AG09319 (cell line): ENCODE measurements at places on chromosomes 16 and 17.
A peak's percentile ranks its signal among the peaks of the same experiment; 100 is the strongest.

GRCh38 chr17:30334421-30334820 is 564 bp upstream of the TMIGD1 start:
- DNase-seq: no peak

- no peak for DNase-seq
Observed at GRCh38 chr16:6375465-6376075, 957.1 kb upstream of the RBFOX1 start.

DNA sequence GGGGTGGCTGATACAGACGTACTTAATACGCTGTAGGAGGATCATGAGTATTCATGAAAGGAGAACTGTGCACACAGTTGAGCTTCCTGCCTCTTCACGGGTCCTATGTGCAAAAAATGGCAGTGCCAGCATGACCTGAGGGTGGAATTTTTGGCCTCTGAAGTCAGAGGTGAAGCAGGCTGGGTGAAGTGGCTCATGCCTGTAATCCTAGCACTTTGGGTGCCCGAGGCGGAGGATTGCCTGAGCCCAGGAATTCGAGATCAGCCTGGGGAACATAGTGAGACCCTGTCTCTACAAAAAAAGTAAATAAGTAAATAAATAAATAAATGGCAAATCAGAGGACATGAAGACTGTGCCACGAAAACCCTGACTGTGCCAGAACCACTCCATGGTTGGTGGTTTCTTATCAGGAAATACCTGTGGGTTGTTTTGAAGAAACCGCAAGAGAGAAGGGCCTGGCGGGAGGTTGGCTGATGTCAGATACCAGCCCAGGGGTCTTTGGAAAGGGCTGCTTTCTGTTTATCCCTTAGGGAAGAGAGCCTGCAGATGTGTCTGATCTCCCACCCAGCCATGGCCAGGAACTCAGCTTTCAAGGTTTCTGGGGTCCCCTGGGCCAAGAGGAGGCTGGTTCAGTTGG is 3.4 kb downstream of the ASPSCR1 start:
- no peak for DNase-seq

GRCh38 chr17:83010206-83011200 is 68.9 kb upstream of the METRNL start:
- DNase-seq: no peak

DNA sequence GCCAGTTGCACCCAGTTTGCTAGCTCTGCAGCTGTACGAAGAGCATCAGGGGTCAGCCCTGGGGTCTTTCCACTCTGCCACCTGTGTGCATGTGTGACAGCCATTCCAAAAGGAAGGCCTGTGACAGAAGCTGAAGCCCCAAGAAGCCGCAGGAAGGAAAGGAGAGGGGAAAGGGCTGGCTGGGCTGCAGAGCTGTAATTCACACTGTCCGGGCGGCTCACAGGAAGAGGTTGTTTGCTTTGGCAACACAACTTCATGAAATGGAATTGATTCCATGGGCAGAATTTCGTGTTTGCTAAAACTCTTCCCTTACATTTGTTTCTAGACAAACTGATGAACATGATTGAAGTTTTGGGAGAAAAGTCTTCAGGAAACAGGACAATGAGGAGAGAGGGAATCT is 14.8 kb downstream of the TMEM204 start:
- DNase-seq: no peak

- DNase-seq: peak; percentile 92
Observed at GRCh38 chr17:37483311-37484039, 6.2 kb upstream of the DUSP14 start.

DNA sequence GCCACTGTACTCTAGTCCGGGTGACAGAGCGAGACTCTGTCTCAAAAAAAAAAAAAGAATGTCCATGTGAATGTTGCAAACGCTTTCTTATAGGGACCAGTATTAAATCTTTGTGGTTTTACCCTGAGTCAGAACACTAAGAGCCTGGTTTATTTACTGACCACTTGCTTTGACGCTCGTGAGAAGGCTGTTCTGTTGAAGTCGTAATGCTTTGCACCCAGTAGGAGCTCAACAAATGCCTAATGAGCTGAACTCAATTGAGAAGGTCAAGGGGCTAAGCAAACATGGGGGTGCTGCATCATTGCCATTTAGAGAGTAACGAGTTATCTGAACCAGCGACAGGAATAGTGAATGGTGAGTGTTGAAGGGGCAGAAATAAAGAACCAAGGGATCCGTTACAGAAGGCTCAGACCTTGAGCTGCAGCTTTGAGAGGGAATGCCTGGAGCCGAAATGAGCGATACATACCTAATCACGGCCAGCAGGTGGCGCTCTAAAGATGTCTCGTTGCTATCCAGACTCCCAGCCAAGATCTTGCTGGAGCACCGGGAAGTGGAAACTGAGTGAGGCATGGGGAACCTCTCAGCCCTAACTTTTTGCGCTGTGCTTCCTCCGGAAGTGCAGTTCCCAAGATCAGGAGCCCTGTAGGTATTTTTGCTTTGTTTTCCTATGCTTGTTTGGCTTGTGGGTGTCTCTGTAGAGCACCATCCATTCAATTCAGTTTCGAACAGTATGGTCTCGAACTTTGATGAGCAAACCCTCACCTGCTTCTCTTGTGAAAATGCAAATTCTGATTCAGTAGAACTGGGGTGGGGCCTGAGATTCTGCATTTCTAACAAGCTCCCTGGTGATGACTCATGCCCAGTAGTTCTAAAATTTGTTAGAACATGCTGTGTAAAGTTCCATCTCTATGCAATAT is 12.6 kb upstream of the RNF222 start:
- peak; percentile 68 for DNase-seq

- no peak for DNase-seq
Observed at GRCh38 chr16:47469227-47469626, 8.1 kb downstream of the PHKB start.

- DNase-seq: no peak
Observed at GRCh38 chr17:20938244-20938643, 104.6 kb downstream of the USP22 start.

DNA sequence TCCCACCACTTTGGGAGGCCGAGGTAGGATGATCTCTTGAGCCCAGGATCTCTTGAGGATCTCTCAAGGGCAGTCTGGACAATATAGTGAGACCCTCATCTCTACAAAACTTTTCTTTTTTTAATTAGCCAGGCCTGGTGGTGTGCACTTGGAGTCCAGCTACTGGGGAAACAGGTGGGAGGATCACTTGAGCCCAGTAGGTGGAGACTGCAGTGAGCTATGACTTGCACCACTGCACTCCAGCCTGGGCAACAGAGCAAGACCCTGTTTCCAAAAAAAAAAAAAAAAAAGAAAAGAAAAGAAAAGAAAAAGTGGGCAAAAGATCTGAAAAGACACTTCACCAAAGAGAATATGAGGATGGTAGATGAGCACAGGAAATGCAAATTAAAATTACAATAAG is 15.0 kb downstream of the RAB40B start:
- no peak for DNase-seq

- no peak for DNase-seq
Observed at GRCh38 chr16:11868412-11868980, 17.2 kb upstream of the RSL1D1 start.

GRCh38 chr17:32102646-32103186 is 39.6 kb upstream of the RHOT1 start:
- DNase-seq: no peak
